ENCODE measurements at places on chromosomes 7 and 10. TPM values are rescaled to one million over a fixed set of nuclear protein-coding genes. Genes with fewer than 3 reads are reported as not detected.

MORN4 gene
- total RNA-seq: 3.6 TPM

AQP1 gene
- 22.6 TPM for total RNA-seq

IRF5 gene
- 20.5 TPM for total RNA-seq

PCLO gene
- total RNA-seq: 5.8 TPM

GRM3 gene
- total RNA-seq: not detected

TUBB8 gene
- not detected for total RNA-seq

FAM25C gene
- total RNA-seq: not detected

SHH gene
- not detected for total RNA-seq

NEUROD6 gene
- not detected for total RNA-seq

Measured in esophagus squamous epithelium (tissue), 5 donors.